AG20443 (cell line): ENCODE measurements at places on chromosomes 6 and 20.
A peak's percentile ranks its signal among the peaks of the same experiment; 100 is the strongest.

GRCh38 chr20:39638731-39639130, 676.6 kb downstream of the DHX35 start:
- no peak for DNase-seq

GRCh38 chr6:43673444-43674084, 14.0 kb downstream of the MRPS18A start:
- DNase-seq: no peak

GRCh38 chr6:105199711-105200110, 19.9 kb upstream of the POPDC3 start:
- DNase-seq: no peak

GRCh38 chr6:140253096-140253495, 878.6 kb upstream of the CITED2 start:
- peak; percentile 15 for DNase-seq

GRCh38 chr20:7346562-7346961, 579.1 kb downstream of the BMP2 start:
- no peak for DNase-seq

DNA sequence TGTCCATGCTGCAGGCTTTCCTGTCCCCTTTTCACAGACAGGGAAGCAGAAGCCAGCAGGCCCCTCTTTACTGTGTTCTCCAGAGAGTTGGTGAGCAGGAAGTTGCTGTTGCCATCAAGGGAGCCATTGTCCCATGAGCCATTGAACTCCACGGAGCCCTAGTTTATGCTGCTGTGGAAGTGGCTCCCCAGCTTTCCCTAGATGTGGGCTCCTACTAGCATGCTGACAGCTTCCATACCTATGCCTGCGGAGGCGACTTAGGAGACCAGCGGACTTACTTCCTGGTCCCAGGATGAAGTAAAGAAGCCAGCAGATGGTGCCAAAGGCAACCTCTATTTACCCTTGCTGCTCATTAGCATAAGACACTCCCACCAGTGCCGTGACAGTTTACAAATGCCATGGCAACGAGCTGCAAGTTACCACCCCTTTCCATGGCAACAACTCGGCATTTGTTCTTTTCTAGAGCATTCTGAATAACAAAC, 30.8 kb upstream of the FKBP1A start:
- peak; percentile 36 for DNase-seq

DNA sequence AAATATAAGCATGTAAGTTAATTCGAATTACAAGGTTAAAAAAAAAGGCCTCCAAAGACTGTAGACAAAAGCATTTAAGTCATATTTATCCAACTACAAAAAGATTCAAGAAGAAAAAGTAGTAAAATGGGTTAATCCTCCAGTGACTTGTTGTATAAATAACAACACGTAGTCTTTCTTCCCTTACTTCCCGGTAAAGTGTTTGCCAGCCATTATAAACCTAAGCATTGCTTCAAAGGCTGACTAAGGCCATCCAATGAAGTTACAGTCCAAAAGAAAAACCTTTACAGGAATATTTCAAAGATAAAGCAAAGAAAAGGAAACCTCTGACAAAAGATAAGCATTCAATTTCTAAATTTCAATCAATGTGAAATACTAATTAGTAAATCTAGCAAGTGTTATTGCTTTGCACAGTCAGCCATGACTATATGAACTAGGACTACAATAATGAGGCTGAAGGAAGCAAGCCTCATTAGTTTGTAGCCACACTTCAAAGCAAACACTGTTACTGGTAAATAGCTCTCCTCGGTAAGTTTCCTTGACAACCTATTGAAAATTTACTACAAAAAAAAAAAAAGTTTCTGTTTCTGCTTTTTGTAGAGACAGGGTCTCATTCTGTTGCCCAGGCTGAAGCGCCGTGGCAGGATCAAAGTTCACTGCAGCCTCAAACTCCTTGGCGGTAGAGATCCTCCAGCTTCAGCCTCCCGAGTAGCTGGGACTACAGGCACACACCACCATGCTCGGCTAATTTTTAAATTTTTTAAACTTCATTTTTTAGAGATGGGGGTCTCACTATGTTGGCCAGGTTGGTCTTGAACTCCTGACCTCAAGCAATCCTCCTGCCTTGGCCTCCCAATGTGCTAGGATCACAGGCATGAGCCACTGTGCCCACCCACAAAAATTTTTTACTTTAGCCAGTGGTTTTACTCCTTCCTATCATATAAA, 46.0 kb downstream of the NUDT3 start:
- DNase-seq: no peak

DNA sequence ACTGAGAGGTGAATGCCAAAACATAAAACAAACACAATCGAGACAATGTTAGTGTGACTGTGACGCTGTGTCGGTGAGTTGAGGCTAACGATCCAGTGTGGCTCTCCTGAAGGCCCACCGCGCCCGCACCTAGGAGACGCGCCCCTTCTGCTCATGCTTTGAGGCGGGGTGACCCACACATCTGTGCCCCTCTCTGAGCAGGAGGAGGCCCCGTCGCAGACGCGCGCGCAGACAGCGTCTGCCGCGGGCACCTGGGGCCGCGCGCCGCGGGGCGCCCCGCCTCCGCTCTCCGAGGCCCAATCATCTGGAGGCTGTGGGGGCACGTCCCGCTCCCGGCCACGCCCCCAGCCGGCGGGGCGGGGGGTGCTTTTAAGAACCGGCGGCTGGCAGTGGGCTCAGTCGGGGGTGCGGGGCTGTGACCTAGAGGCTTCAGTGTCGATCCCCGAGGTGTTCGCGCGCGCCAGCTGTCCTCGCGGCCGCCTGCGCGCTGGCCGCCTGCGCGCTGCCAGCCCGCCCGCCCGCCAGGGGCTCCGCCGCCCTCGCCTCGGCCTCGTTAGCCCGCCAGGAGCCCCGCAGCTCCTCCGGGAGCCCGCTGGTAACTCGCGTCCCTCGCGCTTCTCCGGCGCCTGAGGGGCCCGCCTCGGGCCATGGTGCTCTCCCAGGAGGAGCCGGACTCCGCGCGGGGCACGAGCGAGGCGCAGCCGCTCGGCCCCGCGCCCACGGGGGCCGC, at the start of gene SLC16A10:
SLC16A10 (plus strand) TSS at position 398 of the 730 bp plus-strand sequence; CDS start at position 648, 250 bp downstream.
- peak; percentile 60 for DNase-seq

- DNase-seq: no peak
Measured at GRCh38 chr6:10315034-10315433, 99.8 kb downstream of the TFAP2A start.

- DNase-seq: peak; percentile 42
Measured at GRCh38 chr6:137217801-137218472, 1.2 kb downstream of the IFNGR1 start.

DNA sequence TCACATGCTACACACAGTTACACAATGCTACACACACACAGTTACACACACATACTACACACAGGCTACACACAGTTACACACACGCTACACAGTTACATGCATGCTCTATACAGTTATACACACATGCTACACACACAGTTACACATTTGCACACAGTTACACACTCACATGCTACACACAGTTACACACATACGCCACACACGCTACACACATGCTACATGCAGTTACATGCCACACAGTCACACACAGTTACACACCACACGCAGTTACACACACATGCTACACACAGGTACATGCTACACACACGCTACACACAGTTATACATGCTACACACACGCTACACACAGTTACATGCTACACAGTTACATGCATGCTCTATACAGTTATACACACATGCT, 15.6 kb downstream of the MYT1 start:
- no peak for DNase-seq
